ENCODE measurements at places on chromosomes 12 and 14.

DNA sequence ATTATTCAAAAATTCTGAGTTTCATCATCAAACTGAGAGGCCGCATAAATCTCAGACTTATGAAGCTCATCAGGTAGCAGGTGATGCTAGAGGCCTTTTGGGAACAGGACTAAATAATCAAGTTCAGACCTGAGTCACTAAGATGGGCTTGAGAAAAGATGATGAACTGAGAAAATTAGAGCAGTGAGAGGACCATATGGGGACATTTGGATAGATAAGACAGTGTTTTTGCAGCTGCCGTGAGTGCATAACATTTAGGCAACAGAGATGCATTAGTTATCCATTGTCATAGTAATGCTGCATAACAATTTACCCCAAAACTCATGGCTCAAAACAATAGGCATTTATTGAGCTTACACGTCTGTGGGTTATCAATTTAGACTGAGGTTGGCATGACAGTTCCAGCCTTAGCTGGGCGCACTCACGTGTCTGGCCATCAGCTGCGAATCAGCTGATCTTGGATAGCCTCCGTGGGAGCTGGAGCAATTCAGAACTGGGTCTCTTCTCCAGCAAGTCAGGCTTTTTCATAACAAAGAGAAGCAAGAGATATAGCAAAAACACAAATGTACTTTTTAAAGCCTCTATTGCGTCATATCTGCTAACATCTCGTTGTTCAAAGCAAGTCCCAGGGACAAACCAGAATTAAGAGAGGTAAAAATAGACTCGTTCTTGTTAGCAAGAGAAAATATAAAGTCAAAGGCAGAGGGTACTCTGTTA, 72.8 kb downstream of the CAPZA3 start:
- DNase-seq, result no peak

- DNase-seq, result no peak
These were observed 16.1 kb downstream of the FERMT2 start for GRCh38 chr14:52934762-52935161.

- no peak for DNase-seq
These were observed 58.7 kb downstream of the STXBP6 start for GRCh38 chr14:24991288-24991687.

GRCh38 chr12:94055528-94055927, 92.8 kb upstream of the PLXNC1 start:
- DNase-seq, result no peak

- no peak for DNase-seq
These were observed 99.8 kb downstream of the BORCS5 start for GRCh38 chr12:12456637-12457036.

DNA sequence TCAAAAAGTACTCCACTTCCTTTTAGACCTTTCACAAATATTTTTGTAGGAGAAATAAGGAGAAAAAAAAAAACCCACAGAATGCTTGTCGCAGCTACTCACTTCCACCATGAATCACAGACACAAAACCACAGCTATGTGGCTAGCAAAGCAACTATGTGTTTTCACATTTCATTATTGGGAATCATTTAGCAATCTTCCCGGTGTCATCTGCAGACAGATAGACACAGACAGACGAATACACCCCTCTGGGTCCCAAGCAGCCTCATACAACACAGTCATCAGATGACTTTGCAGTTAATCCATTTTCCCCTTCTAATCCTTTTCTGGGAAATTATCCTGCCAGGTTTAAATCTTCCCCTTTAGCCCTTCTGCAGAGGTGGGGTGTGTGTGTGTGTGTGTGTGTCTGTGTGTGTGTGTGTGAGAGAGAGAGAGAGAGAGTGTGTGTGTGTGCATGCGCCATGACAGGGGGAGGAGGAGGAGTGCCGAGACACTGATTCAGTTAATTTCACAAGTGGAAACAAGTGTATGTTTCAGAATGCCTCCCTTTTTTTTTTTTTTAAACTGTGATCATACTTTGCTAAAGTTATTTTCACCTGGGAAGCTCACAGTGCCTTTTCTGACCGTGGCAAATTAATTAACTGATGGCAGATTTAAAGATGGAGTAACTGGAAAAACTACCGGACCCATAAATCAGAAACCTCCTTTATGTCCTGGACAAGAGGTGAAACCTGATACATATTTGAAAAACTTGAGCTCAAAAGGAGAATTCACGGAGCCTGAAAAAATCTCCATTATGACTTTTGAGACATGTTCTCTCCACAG, 39.9 kb downstream of the LTBP2 start:
- peak; percentile 97 for DNase-seq

DNA sequence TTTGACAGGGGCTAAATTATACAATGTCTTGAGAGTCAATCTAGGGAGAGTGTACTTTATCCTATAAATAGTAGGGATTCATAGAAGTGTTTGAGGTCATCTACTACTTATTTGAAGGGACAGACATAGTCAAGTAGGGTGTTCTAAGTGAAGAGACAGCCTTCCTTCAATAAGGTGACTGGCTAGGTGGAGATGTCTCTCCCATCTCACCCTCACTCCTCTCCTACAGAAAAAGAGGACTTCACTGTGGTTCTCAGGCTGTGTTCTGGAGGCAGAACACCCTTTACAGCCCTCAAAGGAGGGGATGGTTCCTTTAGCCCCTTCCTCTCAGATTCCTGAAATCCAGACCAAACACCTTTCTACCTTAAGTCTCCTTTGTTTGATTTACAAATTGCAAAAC, 2.8 kb upstream of the NFE2 start:
- no peak for DNase-seq

GRCh38 chr12:120944645-120945217, 33.6 kb upstream of the HNF1A start:
- DNase-seq, result peak; percentile 37

DNA sequence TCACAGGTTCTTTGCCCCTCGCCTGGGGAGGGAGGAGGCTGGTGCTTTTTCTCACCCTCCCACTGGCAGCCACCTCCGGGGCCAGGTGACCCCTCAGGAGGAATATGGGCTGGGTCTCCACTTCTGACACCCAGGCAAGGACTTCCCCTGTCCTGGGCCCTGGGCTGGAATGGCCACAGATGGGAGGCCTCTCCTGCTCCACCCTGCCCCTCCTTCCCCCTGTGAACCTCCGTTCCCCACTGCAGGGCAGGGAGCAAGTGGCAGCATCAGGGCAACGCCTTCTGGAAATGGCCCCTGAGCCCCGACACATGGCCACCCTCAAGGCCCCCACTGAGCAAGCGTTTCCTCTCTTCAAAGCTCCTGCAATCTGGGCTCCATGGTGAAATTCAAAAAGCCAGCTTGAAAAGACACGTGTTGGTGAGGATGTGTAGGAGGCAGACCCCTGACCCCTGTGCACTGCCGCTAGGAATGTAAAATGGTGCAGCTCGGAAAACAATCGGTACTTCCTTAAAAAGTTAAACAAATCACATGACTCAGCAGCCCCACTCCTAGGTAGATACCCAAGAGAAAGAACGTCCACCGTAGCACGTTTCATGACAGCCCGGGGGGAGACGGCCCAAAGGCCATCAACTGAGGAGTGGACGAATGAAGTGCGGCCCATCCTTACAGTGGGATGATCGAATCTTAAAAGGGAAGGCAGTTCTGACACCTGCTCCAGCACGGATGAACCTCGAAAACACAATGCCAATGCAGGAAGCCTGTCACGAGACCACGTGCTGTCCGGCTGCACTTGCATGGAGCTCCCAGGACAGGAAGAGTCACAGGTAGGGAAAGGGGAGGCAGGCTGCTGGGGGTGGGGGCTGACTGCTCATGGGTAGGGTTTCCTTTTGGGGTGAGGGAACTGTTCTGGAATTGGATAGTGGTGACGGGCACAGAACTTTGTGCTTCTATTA, 11.5 kb downstream of the XRCC3 start:
- DNase-seq, result no peak

GRCh38 chr14:53955671-53956426, 776 bp downstream of the BMP4 start:
- DNase-seq, result no peak

GRCh38 chr14:75016815-75017214, 14.1 kb downstream of the EIF2B2 start:
- no peak for DNase-seq

DNA sequence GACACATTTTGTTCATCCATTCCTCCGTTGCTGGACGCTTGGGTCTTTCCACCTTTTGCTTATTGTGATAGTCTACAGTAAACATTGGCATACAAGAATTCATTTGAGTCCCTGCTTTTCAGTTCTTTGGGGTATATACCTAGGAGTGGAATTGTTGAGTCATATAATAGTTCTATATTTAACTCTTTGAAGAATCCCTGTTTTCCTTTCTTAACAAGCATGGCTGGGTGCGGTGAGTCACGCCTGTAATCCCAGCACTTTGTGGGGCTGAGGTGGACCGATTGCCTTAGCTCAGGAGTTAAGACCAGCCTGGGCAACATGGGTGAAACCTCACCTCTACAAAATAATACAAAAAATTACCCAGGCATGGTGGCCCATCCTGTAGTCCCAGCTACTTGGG, 75.4 kb downstream of the CCDC92 start:
- peak; percentile 84 for DNase-seq

- DNase-seq, result no peak
These were observed 21.3 kb downstream of the SMUG1 start for GRCh38 chr12:54167500-54167896.

GRCh38 chr12:26688344-26688904, 144.6 kb downstream of the ITPR2 start:
- DNase-seq, result no peak

DNA sequence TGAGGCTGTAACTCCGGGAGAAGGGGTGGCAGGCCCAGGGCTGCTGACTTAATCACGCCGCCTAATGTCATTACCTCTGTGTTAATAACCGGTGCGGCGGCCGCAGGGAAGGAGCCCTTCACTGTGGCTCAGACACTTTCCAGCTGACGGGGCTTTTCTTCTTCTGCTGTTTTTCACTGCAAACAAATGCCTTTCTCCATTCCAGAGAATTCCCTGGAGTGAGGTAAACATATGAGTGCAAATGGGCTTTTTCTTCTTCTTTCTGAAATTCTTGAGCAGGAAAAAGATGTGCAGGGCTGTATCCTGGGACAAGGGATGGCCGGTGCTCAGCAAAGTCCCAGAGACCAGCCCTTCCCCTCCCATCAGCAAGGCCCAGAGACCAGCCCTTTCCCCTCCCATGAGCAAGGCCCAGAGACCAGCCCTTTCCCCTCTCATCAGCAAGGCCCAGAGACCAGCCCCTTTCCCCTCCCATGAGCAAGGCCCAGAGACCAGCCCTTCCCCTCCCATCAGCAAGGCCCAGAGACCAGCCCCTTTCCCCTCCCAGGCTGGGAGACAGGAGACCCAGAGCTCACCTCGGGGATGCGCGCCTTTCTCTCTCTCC, 33.4 kb upstream of the FAM181A start:
- no peak for DNase-seq

- DNase-seq, result no peak
These were observed at the start of gene HCAR1 for GRCh38 chr12:122730215-122731014. Gene HCAR1, minus strand, starts transcription at chr12:122730844. Its CDS starts 505 bp downstream, at chr12:122730339.

- DNase-seq, result no peak
These were observed 202.0 kb upstream of the FRMD6 start for GRCh38 chr14:51449681-51450080.

DNA sequence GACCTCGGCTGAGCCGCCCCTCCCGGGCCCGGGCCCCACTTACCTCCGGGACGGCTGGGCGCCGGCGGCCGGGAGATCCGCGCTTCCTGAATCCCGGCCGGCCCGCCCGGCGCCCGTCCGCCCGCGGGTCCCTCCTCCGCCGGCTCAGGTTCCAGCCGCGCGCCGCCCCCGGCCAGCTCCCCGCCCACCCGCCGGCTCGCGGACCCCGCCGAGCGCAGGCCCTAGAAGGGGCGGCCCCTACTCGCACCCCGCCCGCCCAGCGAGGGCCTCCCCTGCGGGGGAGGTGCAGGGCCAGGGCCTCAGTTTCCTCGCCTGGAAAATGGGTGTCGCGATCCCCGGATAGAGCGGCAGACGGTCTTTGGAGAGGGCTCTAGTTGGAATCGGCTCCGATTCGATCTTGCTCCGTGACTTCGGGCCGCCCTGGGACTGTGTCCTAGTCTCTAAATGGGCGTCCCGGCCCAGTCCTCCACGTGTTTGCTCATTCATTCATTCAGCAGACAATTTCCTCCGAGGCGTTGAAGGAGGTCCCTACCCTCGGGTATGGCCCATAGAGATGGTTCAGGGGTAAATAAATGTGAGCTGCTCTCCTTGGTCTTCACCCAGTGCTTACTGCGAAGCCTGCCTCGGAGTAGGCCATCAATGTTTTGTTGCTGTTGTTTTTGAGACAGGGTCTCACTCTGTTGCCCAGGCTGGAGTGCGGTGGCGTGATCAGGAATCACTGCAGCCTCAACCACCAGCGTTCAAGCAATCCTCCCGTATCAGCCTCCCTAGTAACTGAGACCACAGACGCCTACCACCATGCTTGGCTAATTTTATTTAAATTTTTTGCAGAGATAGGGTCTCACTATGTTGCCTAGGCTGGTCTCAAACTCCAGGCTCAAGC, at the start of gene TRPV4:
Gene TRPV4 (minus strand): TSS at position 92 of the 883 bp plus-strand sequence. CDS start 18,602 bp downstream, outside the sequence.
- DNase-seq, result no peak

GRCh38 chr12:123150744-123151456, at the start of gene PITPNM2:
Gene PITPNM2, minus strand, starts transcription at chr12:123151090. Its CDS starts 116,500 bp downstream, at chr12:123034590.
- DNase-seq, result peak; percentile 56

DNA sequence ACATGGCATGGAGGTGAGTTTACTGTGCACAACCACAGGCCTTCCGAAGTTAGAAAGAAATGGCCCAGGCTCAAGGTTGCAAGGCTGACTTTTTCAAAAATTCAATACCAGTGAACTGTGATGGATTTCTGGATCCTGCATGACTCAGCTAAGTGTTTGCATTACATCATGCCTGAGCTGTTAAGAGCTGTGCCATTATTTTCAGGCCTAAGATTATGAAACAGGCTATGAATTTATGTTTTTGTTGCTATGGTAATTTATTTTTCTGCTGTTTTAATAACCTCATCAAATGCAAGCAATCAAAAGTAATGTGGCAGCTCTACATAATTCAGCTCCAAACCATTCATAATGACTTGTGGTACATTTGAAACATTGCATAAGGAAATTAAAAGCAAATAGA, 457.7 kb upstream of the TMEM132C start:
- DNase-seq, result no peak

GRCh38 chr14:63713764-63714163, 14.1 kb downstream of the SGPP1 start:
- no peak for DNase-seq

DNA sequence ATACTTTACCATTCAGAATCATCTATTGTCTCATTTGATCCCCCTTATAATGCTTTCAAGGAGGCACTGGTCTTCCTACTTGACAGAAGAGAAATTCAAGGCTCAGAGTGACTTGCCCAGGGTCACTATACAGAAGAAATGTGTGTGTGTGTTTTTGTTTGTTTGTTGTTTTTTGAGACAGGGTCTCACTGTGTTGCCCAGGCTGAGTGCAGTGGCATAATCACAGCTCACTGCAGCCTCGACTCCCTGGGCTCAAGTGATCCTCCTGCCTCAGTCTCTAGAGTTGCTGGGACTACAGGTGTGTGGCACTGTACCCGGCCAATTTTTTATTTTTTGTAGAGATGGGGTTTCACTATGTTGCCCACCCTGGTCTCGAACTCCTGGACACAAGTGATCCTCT, 22.9 kb downstream of the IRF2BPL start:
- no peak for DNase-seq

DNA sequence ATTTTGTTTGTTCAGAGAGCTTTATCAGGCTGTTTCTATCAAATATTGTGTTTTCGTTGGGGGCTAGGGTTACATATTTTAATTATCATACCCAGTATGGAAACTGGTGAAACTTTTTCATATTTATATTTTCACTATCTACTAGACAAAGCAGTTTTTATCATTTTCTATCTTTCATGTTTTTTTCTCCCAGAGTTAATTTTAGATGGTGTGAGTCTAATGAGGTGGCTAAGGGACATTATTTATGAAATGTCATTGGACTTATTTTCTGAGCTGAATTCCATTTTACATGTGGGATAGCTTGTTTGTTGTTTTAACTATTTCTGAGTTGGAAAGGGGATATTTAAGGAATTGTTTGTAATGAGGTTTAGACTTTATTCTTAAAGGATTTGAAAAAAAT, 100.3 kb downstream of the TMTC2 start:
- DNase-seq, result no peak

- no peak for DNase-seq
These were observed 65.3 kb downstream of the IQSEC3 start for GRCh38 chr12:131732-132495.
